ENCODE measurements at places on chromosomes 16 and 17.

- no peak for DNase-seq
Observed at GRCh38 chr16:75252946-75253911, 1.8 kb upstream of the BCAR1 start.

DNA sequence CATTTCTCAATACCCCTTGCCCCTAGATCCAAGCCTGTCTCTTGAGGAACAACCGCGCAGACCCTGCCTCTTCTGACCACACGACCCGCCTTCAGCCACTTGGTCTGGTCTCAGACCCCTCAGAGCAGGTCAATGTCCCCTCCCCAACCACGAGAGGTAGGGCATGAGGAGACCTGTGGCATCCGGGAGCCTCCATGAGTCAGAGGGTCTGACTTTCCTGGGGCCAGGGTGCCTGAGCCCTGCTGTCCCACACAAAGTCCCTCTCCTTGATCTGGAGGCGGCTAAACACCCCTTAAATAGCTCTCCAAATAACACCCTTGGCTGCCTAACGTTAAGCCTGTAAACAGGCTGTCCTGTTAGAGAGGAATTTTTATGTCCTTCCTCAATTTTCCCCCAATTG is 5.1 kb downstream of the CARMIL2 start:
- no peak for DNase-seq

DNA sequence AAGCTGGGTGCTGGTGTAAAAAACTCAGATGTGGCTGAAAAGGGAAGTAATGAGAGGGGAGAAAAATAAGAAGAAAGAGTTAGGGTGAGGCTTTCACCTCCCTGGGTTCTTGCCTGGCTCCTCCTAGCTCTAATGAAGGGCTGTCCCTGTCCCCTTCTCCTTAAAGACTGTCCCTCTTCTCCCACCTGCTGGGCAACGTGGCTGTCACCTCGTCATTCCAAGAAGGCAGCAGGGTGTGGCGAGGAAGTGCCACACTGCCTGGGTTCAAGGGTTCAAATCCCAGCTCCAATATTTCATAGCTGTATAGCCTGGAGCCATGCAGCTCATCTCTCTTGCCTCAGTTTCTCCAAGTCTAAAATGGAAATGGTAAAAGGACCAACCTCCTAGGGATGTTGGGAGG is 122.5 kb upstream of the CACNG5 start:
- DNase-seq, result no peak

DNA sequence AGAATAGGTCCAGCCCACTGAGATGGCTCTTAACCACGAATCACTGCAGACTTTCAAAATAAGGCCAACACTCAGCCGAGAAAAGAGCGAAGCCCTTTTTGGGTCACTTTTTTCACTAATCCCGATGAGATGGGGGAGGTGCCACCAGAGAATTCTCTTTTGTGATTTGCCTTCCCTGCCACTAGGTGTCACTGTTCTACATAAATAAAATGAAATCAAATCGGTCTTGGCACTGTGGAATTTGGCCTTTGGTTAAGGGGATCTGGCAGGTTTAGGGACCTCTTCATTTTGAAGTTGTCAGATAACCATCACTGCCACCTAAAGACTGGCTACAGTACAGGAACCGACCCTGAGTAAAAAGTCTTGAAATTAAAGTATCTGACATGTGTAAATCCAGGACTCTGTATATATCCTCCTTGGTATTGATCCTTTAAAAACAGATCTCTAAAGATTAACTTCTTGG is 147.0 kb downstream of the HS3ST4 start:
- no peak for DNase-seq

Data from activated naive CD8-positive, alpha-beta T cell treated with anti-CD3 and anti-CD28 coated beads, Interleukin-2, amount 50 U/mL, for 16 hours (primary cell).